ENCODE measurements at places on chromosomes 1 and 21.

DNA sequence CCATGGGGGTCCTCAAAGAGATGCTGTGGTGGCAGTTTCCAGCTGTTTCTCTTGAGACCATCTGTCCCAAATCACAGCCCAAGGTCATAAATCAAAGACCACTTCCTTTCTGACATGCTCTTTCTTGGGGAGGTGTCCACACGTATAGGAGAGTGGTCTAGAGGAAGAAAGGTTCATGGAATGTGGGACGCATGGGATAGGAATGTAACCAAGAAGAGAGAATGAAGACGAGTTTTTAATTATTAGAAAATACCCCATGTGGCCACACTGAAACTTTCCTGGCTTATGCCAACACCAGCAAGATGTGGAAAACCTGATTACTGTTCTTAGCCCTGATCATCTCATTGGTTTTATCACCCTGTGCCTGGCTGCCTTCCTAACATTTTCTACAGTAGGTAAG is 124.2 kb upstream of the IFFO2 start:
- DNase-seq, result no peak

- DNase-seq, result no peak
Observed at GRCh38 chr1:207852576-207853371, 58.2 kb downstream of the CD34 start.

- DNase-seq, result no peak
Observed at GRCh38 chr1:160741092-160741501, 2.0 kb downstream of the SLAMF7 start.

- no peak for DNase-seq
Observed at GRCh38 chr1:240464099-240464498, 147.9 kb downstream of the GREM2 start.

DNA sequence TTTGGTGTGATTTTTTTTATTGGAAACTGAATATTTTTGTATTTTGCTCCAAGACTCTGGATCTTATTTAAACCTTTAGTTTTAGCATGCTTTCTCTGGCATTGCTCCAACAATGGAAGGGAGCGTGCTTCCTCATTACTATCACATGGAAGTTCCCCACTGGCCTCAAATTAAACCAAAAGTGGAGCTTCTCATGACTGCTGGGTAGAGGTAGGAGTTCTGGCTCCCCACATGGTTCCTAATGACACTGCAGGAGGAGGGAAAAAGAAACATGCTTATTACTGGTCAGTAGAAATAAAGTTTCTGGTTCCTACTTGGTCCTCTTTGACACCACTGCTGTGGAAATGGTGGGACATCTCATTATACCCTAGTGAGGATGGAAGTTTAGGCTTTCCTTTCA is 310.5 kb downstream of the PTGER3 start:
- no peak for DNase-seq

DNA sequence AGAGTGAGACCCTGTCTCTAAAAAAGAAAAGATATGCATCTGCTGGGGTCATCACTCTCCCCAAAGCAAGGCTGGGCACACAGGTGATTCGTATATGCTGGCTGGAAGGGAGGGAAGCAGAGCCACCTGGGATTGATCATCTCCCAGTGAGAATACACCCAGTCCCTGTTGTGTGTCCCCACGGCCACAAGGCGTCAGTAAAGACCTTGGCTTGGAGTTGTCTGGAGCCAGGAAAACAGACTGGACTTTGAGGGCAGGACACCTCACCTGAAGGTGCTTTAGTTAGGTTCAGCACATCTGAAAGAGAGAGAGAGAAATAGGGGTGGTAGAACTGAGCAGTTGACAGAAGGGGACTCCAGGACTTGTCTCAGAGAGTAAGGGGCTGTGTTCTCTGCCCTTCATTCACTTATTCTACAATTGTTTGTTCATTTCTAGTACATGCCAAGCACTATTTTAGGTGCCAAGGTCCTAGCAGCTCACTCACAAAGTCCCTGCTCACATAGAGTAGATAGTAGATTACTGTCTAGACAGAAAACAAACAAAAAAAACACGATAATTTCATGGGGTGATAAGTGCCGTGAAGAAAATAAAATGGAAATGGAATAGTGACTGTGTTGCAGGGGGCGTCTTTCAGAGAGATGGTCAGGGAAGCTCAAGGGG is 13.5 kb downstream of the CITED4 start:
- DNase-seq, result no peak

GRCh38 chr1:219991511-219991810 is 54.8 kb downstream of the EPRS1 start:
- DNase-seq, result no peak

DNA sequence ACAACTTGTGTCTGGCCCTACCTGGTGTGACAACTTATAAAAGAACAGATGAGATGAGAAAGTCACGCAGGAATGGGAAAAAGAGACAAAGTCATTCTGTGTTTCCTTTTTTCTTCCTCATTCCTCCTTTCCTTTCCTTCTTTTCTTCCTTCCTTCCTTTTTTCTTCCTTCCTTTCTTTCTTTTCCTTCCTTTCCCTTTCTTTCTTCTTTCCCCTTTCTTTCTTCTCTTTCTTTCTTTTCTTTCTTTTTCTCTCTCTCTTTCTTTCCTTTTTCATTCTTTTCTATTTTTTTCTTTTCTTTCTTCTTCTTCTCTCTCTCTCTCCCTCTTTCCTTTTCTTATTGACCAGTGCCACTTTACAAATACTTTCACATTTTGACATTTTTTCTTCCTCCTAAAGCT is 239.7 kb downstream of the ATG4C start:
- DNase-seq, result no peak

- no peak for DNase-seq
Observed at GRCh38 chr21:29193072-29193471, 62.6 kb downstream of the MAP3K7CL start.

DNA sequence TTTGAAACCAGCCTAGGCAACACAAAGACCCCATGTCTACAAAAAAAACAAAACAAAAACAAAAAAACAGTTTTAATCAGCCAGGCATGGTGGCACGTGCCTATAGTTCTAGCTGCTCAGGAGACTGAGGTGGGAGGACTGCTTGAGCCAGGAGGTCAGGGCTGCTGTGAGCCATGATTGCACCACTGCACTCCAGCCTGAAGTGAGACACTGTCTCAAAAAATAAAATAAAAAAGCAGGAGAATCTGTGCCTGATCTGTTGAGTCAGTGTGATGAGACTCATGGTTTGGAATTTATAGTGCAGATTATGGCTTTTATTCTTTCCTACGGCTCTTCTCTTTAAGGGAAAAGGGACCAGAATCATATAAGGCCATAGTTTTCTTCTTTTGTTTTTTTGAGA is 16.5 kb downstream of the TRIT1 start:
- no peak for DNase-seq

GRCh38 chr1:228472655-228473054 is 14.5 kb upstream of the RNF187 start:
- no peak for DNase-seq
